SK-N-MC (cell line): ENCODE measurements at places on chromosomes 7 and 10.

GRCh38 chr7:122974229-122974628, 21.3 kb downstream of the TAS2R16 start:
- no peak for DNase-seq

DNA sequence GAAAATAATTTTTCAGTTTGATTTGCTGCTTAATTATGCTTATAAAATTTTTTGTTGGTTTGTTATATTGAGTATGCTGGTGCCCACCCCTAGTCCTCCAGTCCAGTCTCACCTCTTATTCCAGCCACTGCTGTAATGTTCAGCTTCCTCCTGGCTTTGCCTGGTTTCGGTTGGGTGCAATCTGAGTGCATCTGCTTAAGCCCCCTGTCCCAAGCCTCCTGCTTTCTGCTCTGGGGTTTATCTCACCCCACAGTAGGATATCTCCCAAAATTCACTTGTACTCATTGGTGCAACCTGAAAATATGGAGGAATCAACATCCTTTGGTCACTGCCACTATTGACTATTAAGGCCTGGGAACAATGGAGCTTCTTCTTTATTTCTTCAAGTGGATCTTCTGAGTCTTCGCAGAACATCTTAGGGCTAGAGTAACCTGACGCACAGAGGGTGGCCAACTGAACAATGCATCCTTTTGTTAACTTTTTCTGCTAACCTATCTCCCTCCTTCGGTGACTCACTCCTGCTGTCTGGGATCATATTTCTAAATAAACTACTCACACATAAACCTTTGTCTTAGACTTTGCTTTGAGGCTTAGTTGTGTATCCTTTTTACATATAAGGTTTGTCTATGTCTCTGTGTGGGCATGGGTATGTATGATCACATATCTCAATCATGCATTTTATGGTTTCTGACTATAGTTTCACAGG, 19.1 kb upstream of the SOSTDC1 start:
- no peak for DNase-seq

DNA sequence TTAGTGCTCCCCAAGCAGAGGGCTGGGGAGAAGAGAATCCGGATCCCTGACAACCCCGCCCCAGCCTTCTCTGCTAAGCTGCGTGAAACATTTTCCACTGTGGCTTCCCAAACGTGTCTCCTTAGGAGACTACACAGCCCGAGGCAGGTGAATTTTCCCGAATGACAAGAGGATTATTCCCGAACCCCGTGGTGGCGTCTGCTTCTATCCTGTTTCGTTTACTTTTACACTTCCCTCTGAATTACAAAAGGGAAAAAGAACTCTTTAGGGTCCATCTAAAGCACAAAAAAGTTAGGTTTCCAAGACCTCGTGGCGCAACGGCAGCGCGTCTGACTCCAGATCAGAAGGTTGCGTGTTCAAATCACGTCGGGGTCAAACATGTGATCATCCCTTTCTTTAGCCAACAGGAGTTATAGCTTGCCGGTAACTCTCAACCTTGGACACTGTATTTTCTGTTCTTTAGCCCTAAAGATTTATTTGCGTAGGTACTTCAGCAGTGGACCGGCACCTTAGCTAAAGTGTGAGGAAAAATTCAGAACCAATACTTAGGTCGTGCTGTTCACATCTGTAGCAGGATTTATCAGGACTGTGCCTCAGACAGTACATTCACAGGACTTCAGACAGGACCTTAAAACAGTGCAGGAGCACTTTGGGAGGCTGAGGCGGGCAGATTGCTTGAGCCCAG, 3.2 kb upstream of the ZNF789 start:
- no peak for DNase-seq

DNA sequence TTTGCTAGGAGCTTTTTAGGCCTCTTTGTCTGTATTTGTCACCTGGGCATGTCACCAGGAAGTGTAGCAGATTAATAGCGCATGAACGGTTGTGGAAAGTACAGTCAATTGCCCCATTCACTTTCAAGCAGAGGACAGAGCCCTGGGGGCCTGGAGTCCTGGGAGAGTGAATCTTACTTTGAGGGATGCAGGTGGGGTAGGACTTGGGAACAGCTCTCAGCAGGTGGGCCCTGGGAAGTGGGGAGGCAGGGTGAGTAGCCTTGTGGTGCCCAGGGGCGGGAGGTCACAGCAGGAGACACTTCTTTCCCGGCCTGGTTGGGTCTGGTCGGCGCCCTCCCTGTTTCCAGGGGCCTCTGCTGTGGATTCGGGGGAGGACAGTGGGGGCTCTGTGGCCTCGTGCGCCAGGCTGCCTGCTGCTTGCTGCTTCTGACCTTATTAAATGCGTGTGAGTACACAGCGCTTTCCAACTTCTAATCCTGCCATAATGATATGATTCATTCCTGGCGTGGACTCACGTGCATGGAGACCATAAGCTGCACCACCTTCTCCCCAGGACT, 51.6 kb upstream of the AQP1 start:
- no peak for DNase-seq

DNA sequence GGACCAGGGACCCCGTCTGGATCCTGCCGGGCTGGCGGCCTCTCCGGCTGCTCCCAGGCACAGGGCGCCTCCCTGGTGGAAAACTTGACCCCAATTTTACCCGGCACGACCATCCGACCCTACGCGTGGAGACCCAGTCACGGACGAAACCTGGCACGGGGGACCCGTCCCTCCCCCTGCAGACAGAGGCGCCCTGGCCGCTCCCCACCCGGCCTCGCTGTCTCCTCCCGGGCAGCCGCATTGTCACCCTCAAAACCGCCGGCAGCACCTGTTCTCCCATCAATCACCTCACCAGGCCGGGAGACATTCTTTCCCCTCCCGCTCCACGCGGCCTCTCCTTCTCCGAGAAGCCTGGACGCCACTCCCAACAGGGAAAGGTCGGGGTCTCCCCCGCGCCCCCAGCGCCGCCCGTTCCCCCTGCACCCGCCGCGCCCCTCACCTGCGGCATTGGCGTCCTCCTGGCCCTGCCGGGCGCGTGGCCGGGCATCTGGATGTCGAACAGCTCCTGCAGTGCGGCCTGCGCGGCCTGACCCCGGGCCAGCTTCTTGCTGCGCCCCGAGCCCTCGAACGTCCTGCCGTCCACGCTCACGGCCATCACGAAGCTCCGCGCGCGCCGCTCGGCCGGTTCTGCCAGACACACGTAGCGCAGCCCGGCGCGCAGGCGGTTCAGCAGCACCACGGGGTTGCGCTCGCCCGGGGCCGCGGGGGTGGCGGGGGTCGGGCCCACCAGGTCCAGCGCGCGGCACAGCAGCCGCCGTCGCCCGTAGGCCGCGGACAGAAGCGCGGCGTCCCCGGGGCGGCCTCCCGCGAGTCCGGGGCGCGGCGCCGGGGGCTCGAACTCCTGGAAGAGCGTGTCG, 306.6 kb downstream of the WDR37 start:
- no peak for DNase-seq

DNA sequence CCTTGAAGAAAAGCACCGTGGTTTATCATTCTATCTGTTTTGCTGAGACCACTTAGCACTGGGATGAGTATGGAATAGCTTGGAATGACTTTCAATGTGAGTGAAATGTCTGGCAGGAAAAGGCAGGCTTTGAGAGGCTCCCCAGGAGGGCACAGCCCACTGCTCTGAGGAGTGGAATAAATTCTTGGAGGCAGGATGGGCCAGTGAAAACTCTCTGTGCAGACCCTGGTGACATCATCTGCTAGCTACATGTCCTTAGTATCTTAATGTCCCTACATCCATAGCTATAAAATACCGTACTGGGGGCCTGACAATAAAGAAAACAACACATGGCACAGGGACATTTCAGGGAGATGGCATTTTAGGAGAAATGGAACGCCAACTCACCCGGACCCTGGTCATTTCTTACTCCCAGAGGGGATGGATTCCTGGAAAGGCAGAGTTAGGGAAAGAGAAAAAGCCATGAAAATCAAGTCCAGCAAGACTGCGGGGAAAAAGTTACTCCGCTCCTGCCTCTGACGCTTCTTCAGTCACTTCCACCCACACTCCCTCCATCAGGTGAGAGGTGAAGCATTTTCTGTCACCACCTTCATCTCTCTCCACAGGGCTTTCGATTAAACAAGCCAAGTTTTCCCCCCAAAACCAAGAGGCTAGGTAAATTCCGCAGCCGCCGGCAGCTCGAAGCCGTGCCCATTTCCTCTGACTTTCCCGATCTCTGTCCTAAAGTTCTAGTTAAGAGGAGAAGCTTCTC, 991 bp downstream of the ZNF239 start:
- DNase-seq, result no peak

DNA sequence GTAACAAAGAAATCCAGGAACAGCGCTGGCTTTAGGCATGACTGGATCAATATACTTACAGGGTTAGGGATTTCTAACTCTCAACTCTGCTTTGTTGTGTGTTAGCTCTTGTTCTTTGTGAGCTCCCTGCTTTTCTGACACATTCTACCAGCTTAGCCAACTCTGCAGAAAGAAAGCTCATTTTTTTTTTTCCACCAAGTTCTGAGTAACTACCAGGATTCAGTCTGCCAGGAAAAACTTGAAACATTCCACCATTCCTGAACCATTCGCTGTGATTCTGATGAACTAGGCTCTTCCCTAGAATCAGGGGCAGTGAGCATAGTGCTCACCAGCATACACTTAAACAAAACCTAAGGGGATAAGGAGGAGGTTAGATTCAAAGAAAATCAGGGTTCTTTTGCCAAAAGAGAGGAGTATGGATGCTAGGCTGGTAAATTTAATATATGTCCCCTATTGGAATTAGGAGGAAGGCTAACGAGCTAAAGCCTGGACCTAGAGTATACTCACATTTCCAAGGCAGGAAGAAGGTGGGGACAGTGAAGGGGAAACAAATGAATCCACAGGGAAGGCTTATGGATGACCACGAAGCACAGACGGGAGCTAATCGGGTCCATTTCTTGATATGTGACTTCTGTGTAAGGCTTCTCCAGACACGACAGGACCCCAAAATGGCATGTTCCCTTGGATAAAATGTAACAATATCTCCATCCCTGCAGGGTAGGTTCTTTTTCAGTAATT, 183.4 kb downstream of the PRKG1 start:
- DNase-seq, result no peak

DNA sequence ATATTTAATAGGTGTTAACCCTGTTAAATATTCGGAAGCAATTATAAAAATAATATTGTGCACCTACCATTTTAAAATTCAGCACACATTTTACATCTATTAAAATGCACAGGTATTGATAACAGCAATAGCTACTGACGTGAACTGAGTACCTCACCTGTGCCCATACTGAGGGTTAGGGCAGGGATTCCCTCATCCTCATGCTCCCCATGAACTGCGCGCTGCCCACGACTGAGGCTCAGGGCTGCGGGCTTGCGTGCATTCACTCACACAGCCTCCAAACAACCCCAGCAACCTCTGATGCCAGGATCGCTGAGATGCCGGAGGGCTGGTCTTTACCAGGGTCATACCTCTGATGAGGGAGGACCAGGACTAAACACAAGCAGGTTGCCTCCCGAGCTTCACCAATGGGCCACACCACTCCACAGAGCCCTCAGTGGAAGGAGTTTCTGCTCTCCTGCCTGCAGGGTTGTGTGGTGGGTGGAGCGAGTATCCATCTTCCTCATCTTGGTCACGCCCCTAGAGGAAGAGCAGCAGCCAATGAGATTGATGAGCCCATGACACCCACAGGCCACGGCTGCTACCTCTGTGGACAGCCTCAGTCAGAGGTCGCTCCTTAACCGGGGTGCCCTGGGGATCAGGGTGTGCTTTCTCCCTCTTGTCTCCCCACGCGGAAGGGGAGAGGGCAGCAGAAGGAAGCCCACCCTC, 478.3 kb downstream of the TNS3 start:
- DNase-seq, result no peak

GRCh38 chr7:27947586-27948278, 207.8 kb downstream of the TAX1BP1 start:
- DNase-seq, result no peak

DNA sequence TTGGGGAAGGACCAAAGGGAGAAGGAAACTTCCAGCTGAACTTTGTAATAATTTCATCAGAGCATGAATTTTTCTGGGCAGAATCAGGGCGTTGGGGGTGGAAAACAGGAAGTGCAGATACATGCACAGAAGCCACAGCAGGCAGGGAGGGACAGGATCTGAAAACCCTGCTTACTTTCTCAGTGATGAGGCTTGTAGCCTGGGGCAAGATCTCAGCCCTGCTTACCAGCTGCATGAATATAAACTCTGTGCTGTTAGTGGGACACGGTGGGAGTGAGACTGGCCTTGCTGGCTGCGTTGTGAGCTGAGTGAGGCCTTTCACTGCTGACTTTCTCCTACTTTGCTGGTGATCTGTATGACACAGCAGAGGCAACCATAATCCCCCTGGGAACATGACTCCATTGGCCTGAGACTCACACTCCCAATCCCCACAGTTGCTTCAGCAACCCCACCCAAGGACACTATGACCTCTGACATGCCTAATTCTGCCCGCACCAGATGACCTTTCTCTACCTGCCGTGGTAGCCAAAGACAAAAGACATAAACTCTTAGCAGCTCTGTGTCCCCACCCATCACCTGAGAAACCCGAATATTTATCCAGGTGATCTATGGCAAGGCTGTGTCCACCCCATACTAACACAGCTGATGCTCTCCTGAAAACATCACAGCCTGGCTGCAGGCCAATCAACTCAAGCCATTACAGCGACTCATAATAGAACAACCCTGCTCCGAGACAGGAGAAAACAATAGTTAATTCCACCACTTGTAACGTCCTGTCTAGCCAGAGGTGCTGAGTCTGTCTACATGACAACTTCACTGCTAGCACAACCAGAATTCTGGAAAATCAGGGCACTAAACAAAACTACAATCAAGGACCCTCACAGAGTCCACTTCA, 190.7 kb upstream of the CHRM2 start:
- peak; percentile 95 for DNase-seq

- no peak for DNase-seq
Observed at GRCh38 chr7:28688651-28689050, 269.5 kb downstream of the TRIL start.

- DNase-seq, result no peak
Observed at GRCh38 chr10:32205670-32206069, 141.3 kb downstream of the EPC1 start.

DNA sequence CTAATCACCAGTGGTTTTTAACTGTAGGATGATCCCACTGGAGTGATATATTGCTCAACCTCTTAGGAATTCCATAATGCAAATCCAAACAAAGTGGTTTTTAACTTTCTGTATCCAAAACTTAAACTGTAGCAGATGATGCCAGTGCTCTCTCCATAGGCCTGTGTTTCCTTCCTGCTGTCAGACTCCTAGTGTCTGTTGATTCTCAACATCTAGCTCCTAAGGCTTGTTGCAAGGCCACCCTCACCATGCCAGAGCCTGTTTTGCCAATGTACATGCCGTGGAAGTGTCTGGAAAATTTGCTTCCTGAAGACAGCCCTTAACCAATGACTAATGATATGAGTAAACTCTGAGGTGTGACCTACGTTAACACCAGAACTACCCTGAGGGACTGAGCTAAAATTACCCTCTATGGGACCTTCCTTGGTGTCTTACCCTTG, 39.3 kb downstream of the C1GALT1 start:
- DNase-seq, result peak; percentile 51
